ENCODE measurements at places on chromosomes 7 and 10. TPM values are rescaled to one million over a fixed set of nuclear protein-coding genes. Genes with fewer than 3 reads are reported as not detected.

- H3K4me3 ChIP-seq: no peak overlapping the region
- no peaks in the 10 kb centered on the region for H3K27me3 ChIP-seq
- H3K4me1 ChIP-seq: no peaks in the 10 kb centered on the region
- H3K36me3 ChIP-seq: no peaks in the 10 kb centered on the region
- H3K27ac ChIP-seq: no peak overlapping the region
These were observed 20.3 kb upstream of the HECTD2 start for GRCh38 chr10:91389636-91390512.

SORBS1 gene
- total RNA-seq: 21.5 TPM

DNA sequence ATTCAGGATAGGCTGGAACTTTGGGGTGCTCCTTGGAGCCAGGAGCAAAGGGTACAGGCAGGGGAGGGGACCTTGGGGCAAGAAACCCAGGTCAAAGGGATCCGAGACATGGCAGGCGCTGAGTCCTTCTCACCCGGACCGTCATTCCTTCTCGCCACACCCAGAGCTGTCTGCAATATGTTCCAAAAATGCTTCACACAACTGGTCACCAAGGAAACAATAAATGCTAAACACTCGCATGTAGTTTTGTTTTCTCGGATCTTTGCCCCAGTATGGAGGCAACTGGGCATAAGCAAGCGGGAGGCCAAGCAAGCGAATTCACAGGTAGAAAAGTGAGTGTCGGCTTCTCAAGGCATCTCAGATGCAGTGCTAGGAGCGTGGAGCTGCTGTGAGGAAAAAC is 80.8 kb downstream of the PIP4K2A start:
- H3K27ac ChIP-seq: no peak overlapping the region
- no peaks in the 10 kb centered on the region for H3K27me3 ChIP-seq
- no peak overlapping the region for H3K4me3 ChIP-seq

GRCh38 chr10:14952851-14953423 is 959 bp downstream of the DCLRE1C start:
- peak overlapping the region; percentile 68 for H3K4me3 ChIP-seq
- peak overlapping the region; percentile 84 for H3K27ac ChIP-seq
- no peak for DNase-seq
- no peaks in the 10 kb centered on the region for H3K36me3 ChIP-seq
- no peaks in the 10 kb centered on the region for H3K27me3 ChIP-seq
- peaks cover 16% of the 10 kb centered on the region for H3K4me1 ChIP-seq

DNA sequence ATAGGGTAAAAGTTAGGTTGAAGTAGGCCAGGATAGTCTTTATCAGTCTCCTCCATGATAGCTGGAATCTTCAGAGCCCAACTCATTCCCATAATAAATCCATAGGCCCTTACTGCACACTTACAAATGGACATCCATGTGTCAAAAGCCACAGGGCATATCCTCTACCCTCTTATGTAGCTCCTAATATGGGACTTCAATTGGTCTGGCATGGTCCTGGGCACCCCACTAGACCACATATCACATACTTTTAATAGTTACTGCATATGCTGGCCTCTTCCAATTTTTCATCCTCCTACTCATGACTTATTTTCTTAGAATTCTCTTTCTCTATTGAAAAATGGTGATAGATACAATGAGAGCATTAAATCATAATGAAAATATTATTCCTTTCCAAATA is 169.3 kb downstream of the MAGI2 start:
- H3K4me3 ChIP-seq: no peak overlapping the region
- H3K36me3 ChIP-seq: no peaks in the 10 kb centered on the region
- no peak for DNase-seq
- H3K27me3 ChIP-seq: no peaks in the 10 kb centered on the region

AKR1D1 gene
- not detected for total RNA-seq

DNA sequence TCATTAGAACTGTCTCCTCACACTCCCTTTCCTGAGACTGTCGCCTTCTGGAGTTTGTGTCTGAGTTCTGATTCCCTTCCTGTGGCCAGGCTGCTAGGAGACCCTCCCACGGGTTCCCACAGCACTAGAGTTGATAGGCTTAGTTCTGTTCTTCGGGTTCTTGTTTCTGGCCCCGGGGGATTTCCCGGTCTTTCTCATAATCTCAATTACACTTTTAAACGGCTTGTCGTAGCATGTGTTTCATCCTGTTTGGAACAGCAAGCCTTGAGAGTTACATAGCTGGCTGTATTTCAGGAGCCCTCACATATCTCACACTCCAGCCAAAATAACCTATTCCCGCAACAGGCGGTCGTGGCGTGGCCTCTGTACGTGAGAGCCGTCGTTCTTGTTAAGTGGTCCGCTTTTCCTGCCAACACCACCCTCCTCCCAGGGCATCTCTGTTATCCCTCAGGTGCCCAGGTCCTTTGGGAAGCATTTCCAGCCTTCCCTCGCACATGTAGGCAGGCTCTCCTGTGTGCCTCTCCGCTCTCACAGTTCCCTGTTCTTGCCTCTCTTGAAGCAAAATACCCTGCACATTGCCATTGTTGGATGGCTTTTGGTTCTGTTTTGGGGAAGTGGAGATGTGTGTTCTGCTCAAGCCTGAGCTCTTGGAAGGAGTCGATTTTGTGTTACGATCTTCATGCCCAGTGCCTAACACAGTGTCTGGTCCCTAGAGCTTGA is 46.0 kb downstream of the CDC123 start:
- H3K4me1 ChIP-seq: no peaks in the 10 kb centered on the region
- DNase-seq: no peak
- no peaks in the 10 kb centered on the region for H3K27me3 ChIP-seq
- no peak overlapping the region for H3K4me3 ChIP-seq
- H3K27ac ChIP-seq: no peak overlapping the region

- H3K4me1 ChIP-seq: no peaks in the 10 kb centered on the region
- H3K27ac ChIP-seq: no peak overlapping the region
- H3K27me3 ChIP-seq: no peaks in the 10 kb centered on the region
- H3K4me3 ChIP-seq: no peak overlapping the region
These were observed 3.8 kb downstream of the NEBL start for GRCh38 chr10:20893297-20893696.

GPR141 gene
- total RNA-seq: not detected

DNA sequence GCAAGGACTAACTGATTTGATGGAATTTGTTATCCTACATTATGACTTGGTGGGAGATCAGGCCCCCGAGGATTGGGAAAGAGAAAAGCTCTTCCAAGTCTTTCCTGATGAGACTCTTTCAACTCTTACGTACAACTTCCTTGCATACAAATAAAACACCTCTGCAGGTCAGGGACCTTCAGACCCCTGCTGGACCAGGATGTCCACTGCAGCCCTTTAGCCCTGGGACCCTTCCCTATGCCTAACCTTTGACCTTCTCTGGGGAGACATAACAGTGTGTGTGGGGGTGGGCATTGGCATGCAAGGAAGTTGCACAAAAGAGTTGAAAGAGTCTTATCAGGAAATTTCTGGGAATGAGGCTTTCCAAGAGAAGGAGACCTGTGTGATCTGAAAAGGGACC is 859.4 kb downstream of the TYW1 start:
- DNase-seq: no peak
- H3K27me3 ChIP-seq: no peaks in the 10 kb centered on the region
- no peak overlapping the region for H3K4me3 ChIP-seq
- H3K4me1 ChIP-seq: no peaks in the 10 kb centered on the region
- H3K36me3 ChIP-seq: no peaks in the 10 kb centered on the region

OR9A2 gene
- not detected for total RNA-seq

DNA sequence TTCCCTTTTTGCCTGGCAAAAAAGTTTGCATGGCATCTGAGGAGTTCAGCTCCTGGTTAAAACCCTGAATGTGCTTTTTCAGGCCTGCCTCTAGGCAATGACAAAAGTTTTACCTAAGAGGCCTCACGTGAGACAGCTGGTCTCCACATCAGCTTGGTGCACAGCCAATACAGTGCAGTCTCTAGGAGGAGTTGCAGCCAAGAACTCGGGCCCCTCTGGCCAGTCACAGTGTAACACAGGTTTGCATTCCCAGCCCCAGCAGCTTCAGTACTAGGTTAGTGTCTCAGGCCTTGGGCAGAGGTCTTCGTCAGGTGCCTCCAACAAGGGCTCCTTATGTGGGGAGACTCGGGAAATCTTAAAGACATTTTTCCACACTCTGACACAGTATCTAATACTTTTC is 771.7 kb downstream of the SORCS1 start:
- no peaks in the 10 kb centered on the region for H3K27me3 ChIP-seq
- H3K36me3 ChIP-seq: no peaks in the 10 kb centered on the region
- no peaks in the 10 kb centered on the region for H3K4me1 ChIP-seq
- no peak overlapping the region for H3K4me3 ChIP-seq

- peaks cover 41% of the 10 kb centered on the region for H3K4me1 ChIP-seq
- H3K36me3 ChIP-seq: no peaks in the 10 kb centered on the region
- H3K27ac ChIP-seq: peak overlapping the region; percentile 66
These were observed 95.7 kb upstream of the PALS2 start for GRCh38 chr7:24477398-24478136.

GRCh38 chr10:14936584-14936983 is 17.3 kb downstream of the DCLRE1C start:
- H3K4me1 ChIP-seq: no peaks in the 10 kb centered on the region
- DNase-seq: no peak
- no peak overlapping the region for H3K27ac ChIP-seq

DNA sequence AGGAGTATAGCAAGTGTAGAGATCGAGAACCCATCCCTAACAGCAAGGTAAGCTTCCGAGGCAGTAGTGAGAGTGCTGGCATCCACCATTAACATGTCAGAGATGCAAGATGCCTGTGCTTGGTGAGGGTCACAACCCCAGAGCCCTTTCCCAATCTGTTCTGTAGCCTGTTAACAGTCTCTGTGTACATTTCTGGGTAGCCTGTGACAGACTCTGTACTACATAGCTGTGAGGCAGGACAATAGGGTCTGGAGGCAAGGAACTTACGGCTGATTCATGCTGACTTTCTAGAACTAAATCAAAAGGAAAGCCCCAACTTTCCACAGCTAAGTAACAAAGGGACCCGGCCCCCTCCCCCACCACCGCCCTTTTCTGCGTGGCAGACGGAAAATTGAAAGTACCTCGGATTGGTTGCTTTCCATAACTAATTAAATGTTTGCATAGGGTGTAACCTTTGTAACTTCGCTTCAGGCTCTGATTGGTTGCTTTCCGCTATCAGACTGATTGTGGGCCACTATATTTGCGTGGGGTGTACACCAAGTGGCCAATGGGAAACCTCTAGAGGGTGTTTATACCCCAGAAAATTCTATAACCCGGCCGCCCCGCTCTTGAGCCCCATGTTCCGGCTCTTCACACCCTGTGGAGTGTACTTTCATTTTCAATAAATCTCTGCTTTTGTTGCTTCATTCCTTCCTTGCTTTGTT is 1.4 kb upstream of the TMEM168 start:
- H3K4me1 ChIP-seq: peaks cover 10% of the 10 kb centered on the region
- no peaks in the 10 kb centered on the region for H3K27me3 ChIP-seq
- no peak overlapping the region for H3K4me3 ChIP-seq
- DNase-seq: no peak

DNA sequence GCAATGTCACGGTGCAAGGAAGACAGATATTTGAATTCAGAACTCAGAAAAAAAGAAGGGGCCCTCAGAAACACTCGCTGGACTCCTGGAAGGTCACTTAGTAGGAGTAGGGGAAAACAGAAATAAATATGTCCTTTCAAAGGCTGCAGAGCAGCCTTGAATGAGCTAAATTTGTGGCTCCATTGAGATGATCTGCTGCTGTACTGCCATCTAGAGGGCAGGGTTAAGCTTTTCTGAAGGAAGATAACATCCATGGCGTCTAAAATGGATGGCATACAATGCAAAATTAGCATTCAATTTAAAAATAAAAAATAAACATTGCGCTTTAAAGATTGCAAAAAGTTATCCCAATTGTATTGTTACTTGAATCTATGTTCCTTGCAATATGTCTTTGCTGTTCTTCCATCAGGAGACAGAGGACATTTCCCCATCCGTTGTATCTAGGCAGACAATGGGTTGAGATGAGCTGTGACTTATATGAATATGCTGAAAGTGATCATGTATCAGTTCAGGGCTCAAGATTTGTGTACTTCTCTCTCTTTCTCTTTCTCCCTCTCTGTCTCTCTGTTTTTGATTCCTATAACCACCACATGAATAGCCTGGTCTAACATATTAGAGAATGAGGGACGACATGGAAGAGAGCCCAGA is 642.2 kb downstream of the SH2D4B start:
- no peaks in the 10 kb centered on the region for H3K36me3 ChIP-seq
- no peak overlapping the region for H3K27ac ChIP-seq
- H3K4me3 ChIP-seq: no peak overlapping the region
- H3K27me3 ChIP-seq: no peaks in the 10 kb centered on the region
- no peaks in the 10 kb centered on the region for H3K4me1 ChIP-seq
- no peak for DNase-seq

DNA sequence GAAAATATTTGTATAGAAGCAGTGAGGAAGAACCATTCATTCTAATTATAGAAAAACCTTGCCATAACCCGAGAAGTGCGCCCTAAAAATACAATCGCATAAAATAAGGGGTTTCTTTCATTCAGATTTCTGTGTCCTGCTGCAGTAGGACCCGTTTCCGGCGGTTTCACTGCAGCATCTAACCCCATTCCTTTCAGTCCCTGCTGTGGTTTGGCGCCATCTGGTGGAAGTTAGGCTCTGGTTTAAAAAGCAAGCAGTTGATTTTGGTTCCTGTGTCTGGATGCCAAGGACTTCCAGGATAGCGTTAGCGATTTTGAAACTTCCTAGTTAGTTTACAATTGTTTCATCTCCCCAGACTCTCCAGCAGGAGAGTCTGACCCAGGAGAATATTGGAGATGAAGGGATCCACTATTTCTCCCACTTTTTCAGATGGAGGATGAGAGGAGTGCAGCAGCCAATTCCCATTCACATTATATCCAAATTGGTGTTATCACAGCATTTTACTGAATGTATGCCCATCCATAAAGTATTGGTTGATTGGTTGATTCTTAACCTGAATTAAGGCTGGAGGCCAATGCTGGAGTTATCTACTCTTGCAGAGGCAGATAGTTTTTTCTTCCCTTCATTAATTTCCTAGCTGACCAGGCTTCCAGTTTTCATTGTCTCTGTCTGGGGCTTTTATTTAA is 128.8 kb upstream of the CACNA2D1 start:
- H3K4me1 ChIP-seq: peaks cover under 1% of the 10 kb centered on the region
- peak; percentile 86 for DNase-seq
- no peak overlapping the region for H3K27ac ChIP-seq
- no peak overlapping the region for H3K4me3 ChIP-seq

- H3K27ac ChIP-seq: no peak overlapping the region
- DNase-seq: no peak
- peaks cover 21% of the 10 kb centered on the region for H3K4me1 ChIP-seq
- H3K4me3 ChIP-seq: no peak overlapping the region
- no peaks in the 10 kb centered on the region for H3K36me3 ChIP-seq
These were observed 118.7 kb downstream of the ELMO1 start for GRCh38 chr7:37329940-37330339.

CFAP43 gene
- 9.9 TPM for total RNA-seq

All from thyroid gland (tissue), 4 donors.